Fibroblast of mammary gland (primary cell): ENCODE measurements at places on chromosomes 3 and 15.

DNA sequence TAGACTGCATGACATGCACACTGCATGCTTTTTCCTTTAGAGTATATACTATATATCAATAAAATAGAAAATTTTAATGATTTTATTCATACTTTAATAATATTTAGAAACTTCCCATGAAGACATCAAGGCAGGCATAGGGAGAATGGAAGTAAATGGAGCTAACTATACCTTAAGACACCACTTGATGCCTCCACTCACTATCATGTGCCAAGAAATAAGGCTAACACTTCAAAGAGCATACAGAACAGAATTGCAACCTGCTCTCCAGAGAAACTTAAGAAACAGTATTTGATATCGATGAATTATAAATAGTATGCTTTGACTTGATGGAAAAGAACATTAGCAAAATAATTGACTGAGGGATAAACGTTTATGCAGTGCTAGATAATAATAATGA lies 192.6 kb upstream of the MBNL1 start:
- DNase-seq, result peak; percentile 50

DNA sequence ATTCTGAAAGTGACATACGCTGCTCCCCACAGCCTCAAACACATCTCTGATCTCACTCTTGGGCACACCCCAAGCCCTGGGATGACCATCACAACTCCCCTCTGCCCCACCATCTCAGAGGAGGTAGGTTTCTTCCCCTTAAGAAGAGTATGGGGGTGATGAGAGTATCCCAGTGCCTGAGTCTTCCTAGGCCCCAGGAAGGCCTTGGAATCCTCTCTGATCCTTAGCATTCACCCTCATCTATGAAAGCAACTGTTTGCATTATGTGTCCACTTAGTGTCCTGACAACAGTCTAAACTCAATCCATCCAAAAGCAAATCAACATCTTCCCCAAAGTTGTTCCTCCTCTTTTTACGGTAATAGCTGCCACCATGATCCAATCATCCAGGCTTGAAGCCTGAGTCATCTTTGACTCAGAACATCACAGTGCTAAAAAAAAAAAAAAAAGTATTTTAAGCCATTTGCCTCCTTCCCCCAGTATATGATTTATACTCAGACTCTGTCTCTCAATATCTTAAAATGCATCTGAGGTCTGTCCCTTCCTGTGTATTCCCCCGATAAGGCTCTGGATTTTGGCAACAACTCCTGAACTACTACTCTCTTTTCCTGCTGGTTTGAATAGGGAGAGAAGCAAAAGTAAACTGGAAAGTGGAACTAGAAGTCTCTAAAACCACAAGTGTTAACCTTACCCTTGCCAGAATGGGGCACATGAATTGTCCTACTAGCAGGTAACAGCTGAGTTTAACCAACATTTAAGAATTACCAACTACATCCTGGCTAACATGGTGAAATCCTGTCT lies 22.5 kb downstream of the POPDC2 start:
- DNase-seq, result peak; percentile 93

GRCh38 chr15:25742041-25742730 lies 120.9 kb downstream of the ATP10A start:
- no peak for DNase-seq

DNA sequence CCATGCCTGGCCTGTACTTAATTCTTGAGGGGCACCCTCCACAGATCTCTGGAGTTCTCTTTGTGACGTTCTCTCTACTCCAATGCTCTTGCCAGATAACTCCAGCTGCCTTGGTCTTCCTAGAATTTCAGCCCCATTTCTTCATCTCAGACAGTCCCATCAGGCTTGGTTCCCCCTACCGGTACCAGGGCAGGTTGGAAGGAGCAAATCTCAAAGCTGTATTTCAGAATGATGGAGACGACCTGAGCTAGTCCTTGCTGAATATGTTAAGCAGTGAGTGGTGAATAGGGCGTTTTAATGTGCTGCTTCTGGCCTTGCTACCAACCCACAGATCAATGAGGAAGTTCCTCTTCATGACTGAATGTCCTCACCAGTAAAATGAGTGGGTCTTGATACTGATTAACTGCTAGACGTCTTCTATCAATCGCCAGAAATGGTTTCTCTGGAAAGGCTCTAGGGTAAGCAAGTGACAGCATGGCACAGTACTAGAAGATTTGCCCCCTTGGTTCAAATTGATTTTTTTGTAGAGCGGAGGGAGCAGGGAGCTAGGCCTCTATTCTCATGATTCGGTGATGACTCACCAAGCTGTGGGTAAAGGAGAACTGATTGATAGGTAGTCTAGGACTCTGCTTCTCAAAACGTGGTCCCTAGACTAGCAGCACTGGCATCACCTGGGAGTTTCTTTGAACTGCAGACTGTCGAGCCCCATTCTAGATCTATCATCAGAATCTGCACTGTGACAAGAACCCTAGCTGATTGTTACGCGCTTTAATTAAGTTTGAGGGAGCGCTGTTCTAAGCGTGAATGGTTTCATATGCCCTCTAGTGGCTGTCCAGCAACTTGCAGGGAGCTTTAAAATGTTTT lies 67.8 kb downstream of the UBP1 start:
- peak; percentile 75 for DNase-seq

GRCh38 chr3:139123377-139124095 lies 78.8 kb upstream of the PRR23C start:
- DNase-seq, result peak; percentile 62

- no peak for DNase-seq
These were observed 65.0 kb downstream of the CCNL1 start for GRCh38 chr3:157094751-157095480.

DNA sequence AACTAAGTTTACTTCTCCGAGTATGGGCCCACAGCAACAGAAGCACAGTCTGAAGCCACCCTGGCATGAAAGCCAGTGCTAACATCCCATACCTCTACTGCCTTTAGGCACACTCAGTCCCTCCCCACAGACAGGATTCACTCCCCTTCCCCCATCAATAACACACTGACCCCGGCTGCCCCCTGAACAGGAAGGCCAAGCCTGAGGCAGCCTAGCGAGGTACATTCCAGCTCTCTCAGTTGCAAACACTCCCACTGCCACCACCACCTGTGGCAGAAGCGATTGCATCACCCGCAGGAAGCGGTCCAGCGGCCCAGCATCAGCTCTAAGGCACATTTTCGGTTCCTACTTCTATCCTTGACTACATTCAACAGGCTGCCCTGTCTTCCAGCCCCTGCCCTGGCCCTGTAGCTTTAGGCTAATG lies 7.0 kb upstream of the BMF start:
- DNase-seq, result no peak

DNA sequence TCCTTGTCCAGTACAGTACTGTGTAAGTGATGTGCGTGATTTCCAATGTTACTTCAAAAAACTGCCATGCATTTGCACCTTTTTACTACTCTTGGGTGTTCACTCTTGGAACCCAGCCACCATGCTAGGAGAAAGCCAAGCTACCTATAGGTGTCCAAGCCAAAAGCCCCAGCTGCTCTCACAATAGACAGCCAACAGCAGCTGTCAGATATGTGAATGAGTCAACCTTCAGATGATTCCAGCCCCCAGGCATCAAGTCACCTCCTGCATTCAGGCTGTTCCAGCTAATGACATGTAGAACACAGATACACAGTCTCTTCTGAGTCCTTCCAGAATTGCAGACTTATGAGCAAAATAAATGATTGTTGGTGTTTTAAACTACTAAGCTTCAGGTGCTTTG lies 417.7 kb upstream of the TGFBR2 start:
- DNase-seq, result peak; percentile 34

DNA sequence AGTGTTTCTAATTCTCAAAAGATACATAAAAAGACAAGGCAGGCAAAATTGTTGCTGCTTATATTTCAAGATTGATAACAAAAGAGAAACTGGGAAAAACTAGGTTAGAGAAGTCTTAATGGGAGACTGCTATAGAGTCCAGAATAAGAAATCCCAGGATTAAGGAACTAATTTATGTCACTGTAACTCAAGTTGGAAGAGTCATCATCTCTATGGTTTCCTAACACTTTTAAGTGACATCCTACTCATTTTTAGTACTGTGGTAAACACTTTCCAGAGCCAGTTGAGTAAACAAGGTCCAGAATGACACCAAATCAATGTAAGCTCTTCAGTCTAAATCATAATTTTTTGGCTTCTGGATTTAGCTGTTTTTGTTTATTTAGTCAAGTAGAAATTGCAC lies 8.0 kb downstream of the CLDN16 start:
- no peak for DNase-seq

- DNase-seq, result peak; percentile 39
These were observed 174.7 kb upstream of the CNTN3 start for GRCh38 chr3:74789111-74789510.

DNA sequence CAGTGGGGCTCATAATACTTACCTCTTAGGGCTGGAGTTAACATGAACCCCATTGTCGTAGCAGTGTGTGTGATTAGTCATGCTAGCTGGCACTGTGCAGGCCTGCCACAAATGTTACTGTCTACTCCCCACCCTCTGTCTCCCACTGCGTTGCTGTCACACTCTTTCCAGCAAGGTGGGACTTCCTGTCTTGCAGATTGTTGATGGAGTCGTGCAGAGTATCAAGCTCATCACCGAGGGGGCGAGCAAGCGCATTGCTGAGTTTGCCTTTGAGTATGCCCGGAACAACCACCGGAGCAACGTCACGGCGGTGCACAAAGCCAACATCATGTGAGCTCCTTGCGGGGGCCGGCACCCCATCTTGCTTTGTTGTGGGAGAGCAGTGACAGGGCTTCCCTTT lies 12.9 kb downstream of the IDH3A start:
- no peak for DNase-seq

DNA sequence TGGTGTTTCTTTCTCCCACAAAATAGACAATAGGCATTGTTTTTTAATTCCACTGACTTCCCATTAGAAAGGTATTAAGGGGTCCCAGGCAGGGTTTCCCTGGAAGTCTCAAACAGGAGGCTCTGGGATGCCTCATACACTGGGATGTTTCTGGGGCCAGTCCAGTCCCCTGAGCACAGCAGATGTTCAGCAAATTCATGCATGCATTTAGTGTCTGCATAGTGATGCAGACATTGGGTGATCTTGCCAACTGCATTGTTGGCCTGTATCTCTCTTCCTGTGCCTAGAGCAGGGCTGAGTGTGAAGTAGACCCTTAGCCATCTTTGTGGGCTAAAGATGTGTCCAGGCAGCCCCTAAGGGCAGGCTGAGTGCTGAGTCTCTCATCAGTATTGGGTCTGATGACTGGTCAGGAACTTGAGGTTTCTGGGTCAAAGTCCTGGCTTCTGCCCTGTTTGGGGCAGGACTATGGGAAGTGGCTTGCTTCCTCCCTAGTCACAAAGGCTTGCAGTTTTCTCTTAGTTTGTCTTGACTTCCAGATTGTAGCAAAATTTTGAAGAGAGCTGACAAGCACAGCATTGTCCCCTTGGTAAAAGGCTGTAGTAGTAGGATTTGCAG lies 56.5 kb downstream of the BSN start:
- no peak for DNase-seq

DNA sequence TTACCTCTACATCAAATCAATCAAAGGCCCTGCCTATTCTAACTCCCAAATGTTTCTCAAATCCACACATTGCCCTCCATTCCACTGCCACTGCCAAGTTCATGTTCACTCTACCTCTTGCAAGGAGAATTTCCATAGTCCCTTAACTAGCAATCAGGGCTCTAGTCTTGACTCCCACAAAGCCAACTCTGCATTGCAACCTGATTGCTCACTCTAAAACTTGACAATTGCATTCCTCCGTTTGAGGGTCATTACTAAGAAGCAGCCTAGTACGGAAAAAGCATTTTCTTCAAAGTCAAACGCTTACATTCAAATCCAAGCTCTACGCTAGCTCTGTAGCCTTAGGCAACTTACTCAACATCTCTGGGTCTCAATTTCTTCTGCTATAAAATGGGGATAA lies 1.2 kb downstream of the CPA3 start:
- DNase-seq, result no peak

GRCh38 chr3:28476764-28477163 lies 128.1 kb upstream of the AZI2 start:
- DNase-seq, result no peak

GRCh38 chr3:60080648-60081047 lies 1030.8 kb upstream of the CFAP20DC start:
- DNase-seq, result no peak

DNA sequence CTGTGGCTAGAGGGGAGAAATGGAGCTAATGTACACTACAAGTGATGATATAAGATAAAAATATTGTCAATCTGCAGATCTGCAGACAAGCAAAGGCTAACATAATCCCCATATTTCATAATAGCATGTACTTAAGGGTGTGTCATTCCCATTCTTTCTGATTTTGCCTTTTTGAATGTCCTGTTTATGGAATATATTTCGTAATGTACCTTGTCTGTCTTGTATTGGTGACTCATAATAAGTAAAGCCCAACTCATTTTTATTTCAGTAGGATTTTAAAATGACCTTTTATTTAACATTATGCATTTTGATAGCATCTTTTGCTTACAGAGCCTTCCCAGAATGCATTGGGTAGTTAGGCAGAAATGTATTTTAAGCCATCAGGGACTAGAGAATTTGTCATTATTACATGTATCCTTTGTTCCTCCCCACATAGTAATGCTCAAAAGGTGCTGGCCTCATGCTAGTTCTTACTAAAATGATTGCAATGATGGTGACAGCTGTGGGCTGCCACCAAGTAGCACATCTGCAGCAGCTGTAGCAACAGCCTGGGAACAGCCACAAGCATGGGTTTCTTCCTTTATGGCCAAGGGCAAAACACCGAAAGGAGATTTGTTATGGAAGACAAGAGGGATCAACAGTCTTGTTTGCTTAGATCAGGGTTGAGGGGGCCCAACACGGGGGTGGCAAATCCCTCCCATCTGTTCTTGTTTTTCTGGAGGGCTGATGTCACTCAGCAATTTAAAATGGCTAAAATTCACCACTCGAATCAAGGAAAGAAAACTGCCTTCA lies 188.5 kb downstream of the CADPS start:
- peak; percentile 76 for DNase-seq

DNA sequence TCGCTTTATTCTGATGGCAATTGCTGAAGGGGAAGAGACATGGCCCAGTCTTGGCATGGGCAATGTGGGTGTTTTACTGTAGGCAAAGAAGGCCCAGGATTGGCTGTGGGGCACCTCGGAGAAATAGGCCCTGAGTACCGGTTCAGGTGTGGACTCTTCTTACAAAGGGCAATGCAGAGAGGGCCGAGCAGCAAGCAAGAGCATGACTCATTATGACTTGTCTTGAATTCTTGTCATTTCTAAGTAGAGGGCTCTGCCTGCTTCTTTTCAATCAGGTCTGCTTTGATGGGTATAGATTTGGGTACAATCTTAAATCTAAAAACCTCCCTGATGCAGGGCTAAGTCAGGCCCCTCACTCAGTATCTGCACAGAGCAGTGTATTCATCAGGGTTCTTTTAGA lies 14.8 kb upstream of the BUB1B start:
- DNase-seq, result peak; percentile 38
